ENCODE measurements at places on chromosomes 7 and 10.

DNA sequence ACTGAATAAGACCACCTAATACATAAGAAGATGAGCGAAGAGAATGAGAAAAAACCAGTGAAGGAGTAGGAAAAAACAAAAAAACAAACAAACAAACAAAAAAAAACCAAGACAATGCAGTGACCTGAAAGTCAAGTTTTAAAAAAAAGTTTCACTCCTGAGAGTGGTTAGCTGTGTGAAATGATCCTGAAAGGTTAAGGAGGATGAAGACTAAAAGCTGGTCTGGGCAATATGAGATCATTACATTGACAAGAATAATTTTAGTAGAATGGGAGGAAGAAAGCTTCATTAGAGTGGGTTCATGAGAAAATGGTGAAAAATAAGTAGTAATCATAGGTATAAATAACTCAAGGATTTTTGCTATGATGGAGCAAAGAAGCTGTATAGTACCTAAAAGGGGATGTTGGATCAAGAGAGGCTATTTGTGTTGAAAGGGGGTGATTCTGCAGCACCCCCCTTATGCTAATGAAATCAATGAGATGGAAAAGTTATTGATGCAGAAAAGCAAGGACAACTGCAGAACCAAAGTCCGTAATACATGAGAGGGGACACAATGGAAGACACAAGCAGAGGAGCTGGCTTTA is 80.2 kb downstream of the KMT2C start:
- H3K4me1 ChIP-seq, result peaks cover 4% of the 10 kb centered on the region
- H3K27me3 ChIP-seq, result no peaks in the 10 kb centered on the region
- H3K27ac ChIP-seq, result no peak overlapping the region
- peaks cover 12% of the 10 kb centered on the region for H3K36me3 ChIP-seq
- no peak for DNase-seq
- no peak overlapping the region for H3K4me3 ChIP-seq

- H3K4me1 ChIP-seq, result no peaks in the 10 kb centered on the region
- H3K4me3 ChIP-seq, result no peak overlapping the region
- no peaks in the 10 kb centered on the region for H3K36me3 ChIP-seq
- no peak for DNase-seq
- no peaks in the 10 kb centered on the region for H3K27me3 ChIP-seq
These were observed 289.0 kb downstream of the GLRX3 start for GRCh38 chr10:130425169-130425568.

- H3K36me3 ChIP-seq, result no peaks in the 10 kb centered on the region
- H3K4me3 ChIP-seq, result no peak overlapping the region
- no peak overlapping the region for H3K27ac ChIP-seq
- no peak for DNase-seq
- H3K27me3 ChIP-seq, result no peaks in the 10 kb centered on the region
- H3K4me1 ChIP-seq, result no peaks in the 10 kb centered on the region
These were observed 76.4 kb downstream of the RGS10 start for GRCh38 chr10:119466076-119466475.

DNA sequence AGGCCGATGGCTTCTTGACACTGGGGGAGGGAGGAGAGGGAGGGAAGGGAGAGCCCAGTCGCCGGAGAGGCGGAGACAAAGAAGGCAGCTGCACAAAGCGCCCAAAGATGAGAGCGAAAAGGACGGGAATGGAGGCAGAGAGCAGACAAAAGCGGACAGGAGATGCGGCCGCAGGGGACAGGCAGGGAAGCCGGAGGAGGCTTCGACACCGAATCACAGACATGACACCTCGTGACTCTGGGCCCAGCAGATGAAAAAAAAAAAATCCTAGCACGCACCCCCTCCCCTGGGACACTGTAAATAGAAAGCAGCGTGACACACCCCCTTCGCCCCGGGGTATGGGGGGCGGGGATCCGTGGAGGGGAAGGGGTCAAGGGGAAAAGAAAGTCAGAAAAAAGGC is 976 bp downstream of the NAT16 start:
- H3K36me3 ChIP-seq, result no peaks in the 10 kb centered on the region
- H3K27me3 ChIP-seq, result peaks cover 78% of the 10 kb centered on the region
- no peak overlapping the region for H3K27ac ChIP-seq
- H3K4me3 ChIP-seq, result no peak overlapping the region
- no peak for DNase-seq

GRCh38 chr7:132580717-132581285 is 4.5 kb upstream of the PLXNA4 start:
- no peaks in the 10 kb centered on the region for H3K36me3 ChIP-seq
- no peak overlapping the region for H3K27ac ChIP-seq
- no peak overlapping the region for H3K4me3 ChIP-seq
- no peak for DNase-seq

DNA sequence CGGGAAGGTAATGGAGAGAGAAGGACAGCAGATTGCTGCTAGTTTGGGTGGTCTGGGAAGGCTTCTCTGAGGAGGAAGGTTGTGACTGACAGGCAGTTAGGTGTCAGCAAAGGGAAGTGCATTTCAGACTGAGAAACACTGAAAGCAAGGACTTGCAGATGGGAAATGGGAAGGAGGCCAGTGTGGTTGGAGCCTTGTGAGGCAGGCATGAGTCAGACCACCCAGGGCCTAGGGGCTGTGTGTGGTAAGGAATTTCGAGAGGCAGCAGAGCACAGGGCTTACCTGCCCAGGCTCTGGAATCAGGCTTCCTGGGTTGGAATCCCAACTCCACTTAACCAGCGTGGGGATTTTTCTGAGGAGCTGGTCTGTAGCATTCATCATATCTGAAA is 53.5 kb downstream of the NRF1 start:
- no peak for DNase-seq
- no peaks in the 10 kb centered on the region for H3K36me3 ChIP-seq
- H3K4me3 ChIP-seq, result no peak overlapping the region
- H3K27me3 ChIP-seq, result no peaks in the 10 kb centered on the region

GRCh38 chr7:19470031-19470430 is 238.8 kb downstream of the POLR1F start:
- DNase-seq, result no peak
- H3K36me3 ChIP-seq, result no peaks in the 10 kb centered on the region
- H3K27me3 ChIP-seq, result no peaks in the 10 kb centered on the region
- H3K4me3 ChIP-seq, result no peak overlapping the region
- H3K27ac ChIP-seq, result no peak overlapping the region

GRCh38 chr7:13072014-13072413 is 384.6 kb downstream of the ARL4A start:
- H3K27ac ChIP-seq, result no peak overlapping the region
- H3K36me3 ChIP-seq, result no peaks in the 10 kb centered on the region
- no peaks in the 10 kb centered on the region for H3K4me1 ChIP-seq
- no peaks in the 10 kb centered on the region for H3K27me3 ChIP-seq

DNA sequence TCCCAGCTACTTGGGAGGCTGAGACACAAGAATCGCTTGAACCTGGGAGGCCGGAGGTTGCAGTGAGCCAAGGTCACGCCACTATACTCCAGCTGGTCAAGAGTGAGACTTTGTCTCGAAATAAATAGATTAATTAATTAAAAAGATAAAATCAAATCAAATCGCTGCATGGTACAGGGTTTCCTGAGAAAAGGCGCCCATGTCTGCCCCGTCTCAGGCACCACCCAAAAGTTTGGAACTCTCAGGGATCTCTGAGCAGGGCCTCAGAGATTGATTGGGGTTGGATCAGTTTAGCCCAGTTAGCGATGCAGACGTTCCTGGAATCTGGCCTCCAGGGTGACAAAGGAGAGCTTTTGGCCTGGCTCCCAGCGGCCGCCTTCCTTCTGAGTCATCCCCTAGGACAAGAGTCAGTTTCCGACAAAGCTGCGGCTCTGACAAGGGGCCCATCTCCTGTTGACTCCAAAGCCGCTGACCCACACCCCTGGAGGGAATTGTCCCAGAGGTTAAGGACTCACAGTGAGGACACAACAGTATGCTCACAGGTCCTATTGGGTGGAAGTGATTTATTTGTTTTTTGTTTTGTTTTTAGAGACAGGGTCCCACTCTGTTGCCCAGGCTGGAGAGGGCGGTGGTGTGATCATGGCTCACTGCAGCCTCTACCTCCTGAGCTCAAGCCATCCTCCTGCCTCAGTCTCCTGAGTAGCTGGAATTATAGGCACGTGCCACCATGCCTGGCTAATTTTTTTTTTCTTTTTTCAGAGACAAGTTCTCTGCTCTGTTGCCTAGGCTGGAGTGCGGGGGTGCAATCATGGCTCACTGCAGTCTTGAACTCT is 6.8 kb downstream of the ORAI2 start:
- H3K4me3 ChIP-seq, result no peak overlapping the region
- H3K4me1 ChIP-seq, result no peaks in the 10 kb centered on the region
- H3K36me3 ChIP-seq, result peaks cover 5% of the 10 kb centered on the region
- peak overlapping the region; percentile 65 for H3K27ac ChIP-seq
- no peaks in the 10 kb centered on the region for H3K27me3 ChIP-seq

GRCh38 chr10:73623056-73623455 is 18.2 kb downstream of the MYOZ1 start:
- H3K27me3 ChIP-seq, result no peaks in the 10 kb centered on the region
- no peak for DNase-seq
- H3K4me1 ChIP-seq, result peaks cover 5% of the 10 kb centered on the region
- H3K27ac ChIP-seq, result no peak overlapping the region
- no peaks in the 10 kb centered on the region for H3K36me3 ChIP-seq
- no peak overlapping the region for H3K4me3 ChIP-seq

DNA sequence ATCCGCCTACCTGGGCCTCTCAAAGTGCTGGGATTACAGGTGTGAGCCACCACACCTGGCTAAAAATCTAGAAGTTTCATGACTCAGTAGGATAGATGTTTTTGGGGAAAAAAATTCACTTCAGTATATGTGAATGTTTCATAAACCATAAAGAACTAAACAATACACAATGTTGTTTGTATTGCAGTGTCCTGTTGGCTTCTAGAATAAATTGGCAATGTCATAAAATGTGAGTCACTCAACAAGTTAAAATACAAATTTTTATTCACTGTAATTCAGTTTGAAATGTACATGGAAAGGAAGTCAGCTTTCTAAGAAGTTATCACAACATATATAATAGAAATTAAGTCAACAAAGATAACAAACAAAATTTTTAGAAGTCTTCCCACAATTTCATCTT is 16.5 kb downstream of the MRLN start:
- no peaks in the 10 kb centered on the region for H3K36me3 ChIP-seq
- no peaks in the 10 kb centered on the region for H3K27me3 ChIP-seq
- no peak overlapping the region for H3K27ac ChIP-seq

DNA sequence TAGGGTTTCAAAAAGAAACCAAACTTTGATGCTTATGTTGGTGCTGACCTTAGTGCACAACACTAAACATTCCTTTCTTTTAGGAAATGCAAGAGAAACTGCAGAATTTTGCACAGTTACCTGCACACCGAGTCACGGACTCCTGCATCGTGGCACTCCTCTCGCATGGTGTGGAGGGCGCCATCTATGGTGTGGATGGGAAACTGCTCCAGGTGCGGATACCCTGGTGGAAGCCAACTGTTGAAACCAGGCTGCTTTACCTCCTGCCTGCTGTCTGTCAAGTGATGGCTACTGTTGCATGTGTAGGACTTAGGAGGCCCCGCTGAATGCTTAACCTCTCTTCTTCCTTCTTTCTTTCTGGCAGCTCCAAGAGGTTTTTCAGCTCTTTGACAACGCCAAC is 11.7 kb downstream of the CASP2 start:
- H3K4me1 ChIP-seq, result peaks cover 24% of the 10 kb centered on the region
- no peak for DNase-seq
- H3K27ac ChIP-seq, result no peak overlapping the region
- H3K36me3 ChIP-seq, result peaks cover 98% of the 10 kb centered on the region

DNA sequence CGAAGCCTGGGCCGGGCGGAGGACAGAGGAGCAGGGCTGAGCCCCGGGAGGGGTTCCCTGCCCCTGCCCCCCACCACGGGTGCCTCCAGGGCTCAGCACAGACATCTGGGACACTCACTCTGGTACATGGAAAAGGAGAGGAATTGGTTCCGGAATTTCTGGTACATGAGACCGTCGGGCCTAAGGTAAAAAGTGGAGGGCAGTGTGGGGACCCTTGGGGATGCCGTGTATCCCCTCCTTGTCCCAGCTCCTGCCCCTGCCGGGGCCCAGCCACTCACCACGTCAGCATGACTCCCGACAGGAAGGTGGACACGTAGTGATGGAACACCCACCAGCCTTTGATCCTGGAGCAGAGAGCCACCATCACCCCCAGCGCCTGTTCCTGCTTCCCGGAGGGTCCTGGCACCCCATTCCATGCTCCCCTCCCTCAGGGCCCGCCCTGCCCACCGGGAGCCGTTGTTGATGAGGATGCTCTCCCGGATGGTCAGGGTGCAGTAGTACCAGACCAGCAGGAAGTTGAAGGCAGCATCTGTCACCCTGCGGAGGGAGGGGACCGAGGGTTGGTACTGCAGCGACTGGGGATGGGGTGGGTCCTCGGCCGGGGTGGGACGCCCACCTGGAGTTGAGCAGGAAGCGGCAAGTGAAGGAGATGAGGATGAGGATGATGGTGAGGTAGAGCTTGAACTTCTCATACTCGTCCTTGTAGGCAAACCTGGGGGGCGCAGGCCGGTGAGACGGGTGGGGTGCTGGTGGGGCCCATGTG is 6.4 kb downstream of the TMEM120A start:
- H3K4me1 ChIP-seq, result peaks cover under 1% of the 10 kb centered on the region
- DNase-seq, result peak; percentile 62
- no peaks in the 10 kb centered on the region for H3K27me3 ChIP-seq
- no peak overlapping the region for H3K27ac ChIP-seq
- H3K36me3 ChIP-seq, result peaks cover 50% of the 10 kb centered on the region
- H3K4me3 ChIP-seq, result no peak overlapping the region

DNA sequence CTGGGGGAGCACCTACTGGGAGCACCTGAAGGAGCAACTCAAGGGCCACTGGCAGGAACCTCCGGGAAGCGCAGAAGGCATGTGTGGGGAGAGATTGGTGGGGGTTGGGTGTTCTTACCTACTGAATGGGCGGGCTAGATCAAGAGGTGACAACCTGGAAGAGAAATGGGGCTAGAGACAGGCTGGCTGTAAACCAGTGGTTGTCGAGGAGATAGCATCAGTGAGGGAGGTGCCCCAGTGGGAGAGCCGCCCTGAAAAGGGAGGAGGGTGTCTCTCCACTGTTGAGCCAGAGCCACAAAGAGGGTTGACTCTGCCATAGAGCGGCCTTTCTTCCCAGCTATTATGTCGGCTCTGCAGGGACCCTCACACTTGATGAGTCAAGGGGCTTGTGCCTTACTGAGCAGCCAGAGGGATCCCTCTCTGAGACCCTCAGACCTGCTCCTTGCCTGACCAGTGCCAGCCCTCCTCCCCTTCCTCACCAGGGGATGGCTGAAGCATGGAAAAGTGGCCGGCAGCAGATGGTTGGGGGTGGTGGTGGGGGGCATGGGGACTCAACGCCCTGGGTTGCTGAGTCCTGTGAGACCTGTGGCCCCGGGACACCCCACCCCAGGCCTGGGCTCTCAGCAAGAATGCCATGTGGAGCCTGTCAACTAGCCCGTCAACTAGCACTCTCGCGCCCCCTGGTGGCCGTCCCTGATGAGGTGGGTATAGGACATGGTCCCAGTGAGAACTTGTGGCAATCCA is 36.4 kb upstream of the PURB start:
- peak; percentile 96 for DNase-seq
- H3K27me3 ChIP-seq, result no peaks in the 10 kb centered on the region
- no peak overlapping the region for H3K4me3 ChIP-seq
- H3K4me1 ChIP-seq, result no peaks in the 10 kb centered on the region
